Type B pancreatic cell (in vitro differentiated cells): ENCODE measurements at places on chromosomes 11 and 22.

GRCh38 chr11:77154381-77155081 is 26.5 kb downstream of the MYO7A start:
- DNase-seq = no peak

GRCh38 chr11:64224891-64225607 is 937 bp downstream of the TRPT1 start:
- no peak for DNase-seq

DNA sequence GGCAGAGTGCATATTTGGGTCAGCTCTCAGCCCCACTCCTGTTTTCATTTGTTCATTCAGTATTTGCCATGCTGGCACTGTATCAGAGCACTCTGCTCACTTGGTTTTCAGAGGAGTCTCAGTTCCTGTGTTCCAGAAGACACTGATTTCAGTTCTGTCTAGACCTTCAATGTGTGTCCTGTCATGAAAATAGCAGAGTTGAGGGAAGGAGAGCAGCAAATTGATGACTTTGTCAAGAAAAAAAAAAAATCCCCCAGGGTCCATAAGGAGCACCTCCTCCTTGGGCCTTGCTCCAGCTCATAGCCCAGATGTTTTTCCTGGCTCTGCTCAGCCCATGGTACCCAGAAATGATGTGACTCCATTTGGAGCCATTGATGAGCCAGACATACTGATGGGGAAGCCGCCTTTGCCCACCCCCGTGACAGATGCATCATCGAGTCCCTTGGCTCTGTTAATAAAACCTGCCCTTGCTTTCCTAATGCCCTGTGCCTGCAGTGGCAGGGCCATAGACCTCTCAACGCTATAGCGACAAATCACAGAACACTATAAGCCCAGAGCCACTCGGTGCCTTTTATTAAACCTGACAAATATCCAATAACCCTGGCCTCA is 107.0 kb downstream of the PKNOX2 start:
- no peak for DNase-seq

- no peak for DNase-seq
These were observed 14.9 kb upstream of the SEC14L3 start for GRCh38 chr22:30486661-30487115.
